ENCODE measurements at places on chromosomes 3 and 15.

- DNase-seq: no peak
Measured at GRCh38 chr15:68962465-68962864, 32.1 kb downstream of the SPESP1 start.

DNA sequence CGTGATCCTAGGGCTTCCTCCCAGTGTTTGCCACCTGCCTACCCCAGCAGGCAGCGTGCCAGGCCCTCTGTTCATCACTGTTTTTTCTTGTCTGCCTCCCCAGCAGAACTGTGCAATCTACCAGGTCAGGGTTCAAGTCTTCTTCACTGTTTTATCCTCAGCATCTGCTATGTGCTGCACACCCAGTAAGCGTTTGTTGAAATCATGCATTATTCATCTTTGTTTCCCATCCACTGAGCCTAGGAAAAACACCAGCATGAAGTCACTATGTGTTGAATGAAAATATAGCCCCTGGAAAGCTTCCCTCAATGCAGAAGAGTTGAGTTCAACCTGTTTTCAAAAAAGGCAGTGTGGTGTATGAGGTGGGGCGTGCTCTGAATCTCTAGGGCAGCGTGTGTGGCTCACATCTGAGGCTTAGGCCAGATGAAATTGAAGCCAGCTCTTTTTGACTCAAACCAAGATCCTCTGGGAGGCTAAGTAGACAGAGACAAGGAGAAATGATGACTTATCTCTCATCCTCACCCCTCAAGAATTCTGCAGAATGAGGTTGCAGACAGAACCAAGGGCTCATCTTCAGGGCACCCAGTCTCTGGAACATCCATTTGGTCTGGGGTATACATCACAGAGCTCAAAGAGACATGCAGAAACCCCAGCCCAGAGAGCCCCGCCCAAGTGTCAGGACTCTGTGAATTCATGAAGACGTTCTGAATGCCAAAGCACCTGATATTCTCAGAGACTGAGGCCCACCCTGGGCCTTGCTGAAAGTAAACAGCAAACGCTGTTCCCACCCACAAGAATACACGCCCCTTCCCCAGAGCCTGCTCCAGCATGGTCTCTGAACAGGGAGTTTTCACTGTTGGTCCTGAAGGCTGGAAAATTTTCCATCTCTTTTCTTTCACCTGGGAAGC lies 5.7 kb upstream of the CAV3 start:
- no peak for DNase-seq

GRCh38 chr3:26708501-26708900 lies 85.9 kb downstream of the LRRC3B start:
- no peak for DNase-seq

- no peak for DNase-seq
Measured at GRCh38 chr3:179897231-179897630, 139.5 kb downstream of the PEX5L start.

GRCh38 chr3:41417574-41417973 lies 218.3 kb downstream of the CTNNB1 start:
- DNase-seq: no peak

GRCh38 chr3:143963946-143964345 lies 7.7 kb upstream of the DIPK2A start:
- DNase-seq: no peak

DNA sequence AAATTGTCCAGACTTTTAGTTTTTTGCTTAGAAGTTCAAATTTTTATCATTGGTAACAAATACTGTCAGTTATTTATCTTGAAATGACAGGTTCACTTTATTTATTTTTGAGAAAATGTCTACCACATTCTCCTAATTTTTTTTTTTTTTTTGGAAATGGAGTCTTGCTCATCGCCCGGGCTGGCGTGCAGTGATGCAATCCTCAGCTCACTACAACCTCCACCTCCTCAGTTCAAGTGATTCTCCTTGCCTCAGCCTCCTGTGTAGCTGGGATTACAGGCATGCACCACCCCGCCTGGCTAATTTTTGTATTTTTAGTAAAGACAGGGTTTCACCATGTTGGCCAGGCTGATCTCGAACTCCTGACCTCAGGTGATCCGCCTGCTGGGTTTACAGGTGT lies 16.1 kb upstream of the EBLN2 start:
- no peak for DNase-seq

GRCh38 chr3:14082108-14082657 lies 42.5 kb downstream of the CHCHD4 start:
- DNase-seq: peak; percentile 27

- DNase-seq: no peak
Measured at GRCh38 chr3:8070011-8070410, 431.6 kb upstream of the LMCD1 start.

DNA sequence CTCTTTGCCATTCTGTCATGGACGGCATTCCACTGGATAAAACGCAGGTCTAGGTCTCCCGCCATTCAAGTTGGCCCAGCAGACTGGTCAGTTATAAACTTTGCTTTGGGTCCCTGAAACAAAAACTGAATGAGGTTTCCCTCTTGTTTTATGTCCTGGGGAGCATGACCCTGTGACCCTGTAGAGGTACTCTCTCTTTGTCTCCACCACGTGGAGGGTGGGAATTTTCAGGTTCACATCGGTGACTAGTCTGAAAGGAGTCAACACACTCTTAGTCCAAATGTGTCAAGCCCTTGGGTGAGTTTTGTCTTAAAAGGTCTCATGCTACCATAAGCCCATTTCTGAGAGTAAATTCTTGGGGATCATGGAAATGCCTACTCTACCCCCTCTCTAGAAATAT lies 139.9 kb downstream of the PLCH1 start:
- DNase-seq: no peak

DNA sequence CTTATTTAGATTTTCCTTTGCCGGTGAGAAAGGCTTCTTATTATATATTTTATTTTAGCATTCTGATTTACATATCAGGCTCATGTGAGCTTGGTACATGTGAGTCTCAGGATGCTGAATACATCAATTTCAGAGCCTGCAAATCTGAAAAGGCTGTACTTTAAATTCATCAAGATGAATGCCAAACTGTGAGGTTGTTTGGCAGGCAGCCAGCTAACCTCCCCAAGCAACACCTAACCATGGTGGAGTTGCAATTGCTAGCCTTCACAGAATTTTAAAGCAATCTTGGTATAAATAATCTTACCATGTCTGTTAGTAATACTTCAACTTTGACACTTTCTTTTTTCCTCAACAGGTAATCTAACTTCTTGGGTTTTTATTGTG lies 252.5 kb downstream of the CDIN1 start:
- no peak for DNase-seq

DNA sequence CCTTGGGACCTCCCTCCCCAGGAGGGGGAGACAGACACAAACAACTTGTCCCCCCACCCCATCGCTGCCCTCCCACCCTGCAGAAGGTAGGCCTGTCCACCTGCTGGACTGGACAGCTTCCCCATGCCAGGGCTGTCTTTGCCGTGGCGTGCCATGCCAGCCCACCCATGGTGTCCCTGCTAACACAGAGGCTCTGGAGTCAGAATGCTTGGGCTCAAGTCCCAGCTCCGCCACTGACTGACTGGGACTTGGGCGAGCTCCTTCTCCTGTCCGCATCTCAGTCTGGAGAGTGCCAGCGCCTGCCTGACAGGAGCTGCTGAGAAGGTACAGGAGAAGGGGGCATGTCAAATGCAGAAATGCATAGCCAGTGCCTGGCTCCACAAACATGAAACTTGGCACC lies 23.9 kb downstream of the WNT7A start:
- DNase-seq: no peak

DNA sequence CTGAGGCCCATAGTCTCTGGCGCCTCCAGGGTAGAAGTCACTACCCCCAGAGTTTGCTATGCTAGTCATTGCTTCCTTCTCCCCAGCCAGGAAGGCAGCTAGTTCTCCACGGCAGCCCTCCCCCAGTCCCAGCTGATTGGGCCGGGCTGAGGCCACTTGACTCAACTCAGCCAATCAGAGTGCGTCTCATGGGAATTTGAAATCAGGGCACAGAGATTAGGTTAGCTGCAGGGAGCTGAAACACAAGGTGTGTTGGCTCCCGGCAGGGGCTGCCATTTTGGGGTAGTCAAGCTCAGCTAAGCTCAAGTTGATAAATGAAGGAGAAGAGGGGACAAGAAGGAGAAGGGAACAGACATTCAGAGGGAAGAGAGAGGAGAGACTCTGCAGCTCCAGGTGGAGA lies 32.8 kb downstream of the LINGO1 start:
- DNase-seq: peak; percentile 16

- DNase-seq: no peak
Measured at GRCh38 chr3:95151590-95151989, 1088.7 kb downstream of the NSUN3 start.

DNA sequence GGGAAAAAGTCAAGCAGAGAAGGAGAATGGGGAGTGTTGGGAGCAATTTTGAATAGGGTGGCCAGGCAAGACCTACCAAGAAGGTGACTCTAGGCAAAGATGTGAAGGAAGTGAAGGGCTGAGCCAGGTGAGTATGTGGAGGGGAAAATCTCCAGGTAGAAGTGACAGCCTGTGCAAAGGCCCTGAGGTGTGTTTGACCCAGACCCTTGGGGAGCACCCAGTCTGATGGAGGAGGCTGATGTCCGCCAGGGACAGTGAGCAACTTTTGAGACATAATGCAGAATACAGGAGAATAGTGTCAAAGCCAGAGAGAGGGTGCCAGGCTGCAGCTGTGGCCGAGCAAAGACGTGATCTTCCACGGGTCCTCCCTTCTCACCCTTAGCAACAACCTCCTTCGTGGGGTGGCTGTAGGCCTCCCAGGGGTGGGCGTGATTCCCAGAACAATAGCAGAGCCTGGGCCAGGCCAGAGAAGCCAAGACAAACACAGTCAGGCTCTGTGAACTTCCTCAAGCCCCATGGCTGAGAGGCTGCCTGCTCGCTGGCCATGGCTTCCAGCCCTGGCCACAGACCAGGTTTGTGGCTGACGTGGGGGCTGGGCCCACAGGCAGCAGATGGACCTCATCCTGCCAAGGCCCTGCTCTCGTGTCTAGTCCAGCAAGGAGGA lies 58.1 kb downstream of the SLC6A6 start:
- no peak for DNase-seq

- no peak for DNase-seq
Measured at GRCh38 chr3:141998669-141999290, 122.3 kb downstream of the ATP1B3 start.

- DNase-seq: no peak
Measured at GRCh38 chr3:53704363-53704725, 141.9 kb downstream of the CHDH start.

DNA sequence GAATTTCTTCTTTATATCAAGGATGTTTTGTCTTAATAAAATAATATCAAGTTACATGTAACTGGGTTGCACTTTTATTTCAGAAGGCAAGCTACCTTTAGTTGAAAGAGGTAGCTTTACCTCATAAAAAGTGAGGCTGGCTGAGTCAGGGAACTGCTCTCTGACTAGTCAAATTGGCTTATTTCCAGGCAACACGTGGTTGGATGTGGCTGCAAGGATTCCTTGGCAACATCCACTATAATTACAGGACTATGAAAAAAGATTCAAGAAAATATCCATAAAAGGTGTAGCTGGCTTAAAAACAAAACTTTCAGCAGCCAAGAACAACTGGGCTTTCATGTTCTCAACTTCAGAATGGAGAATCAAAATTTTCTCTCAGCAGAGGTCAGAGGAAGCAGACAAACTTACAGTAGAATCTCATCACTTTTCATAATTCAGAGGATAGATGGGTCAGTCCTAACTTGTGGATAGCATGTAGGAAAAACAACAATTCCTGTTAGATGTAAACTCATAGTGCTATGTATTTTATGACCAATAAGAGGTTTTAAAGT lies 779.1 kb downstream of the MECOM start:
- DNase-seq: no peak

GRCh38 chr3:95711789-95712188 lies 1102.6 kb upstream of the EPHA6 start:
- DNase-seq: no peak

GRCh38 chr3:146884296-146884695 lies 279.1 kb upstream of the PLSCR5 start:
- no peak for DNase-seq

- no peak for DNase-seq
Measured at GRCh38 chr3:113070681-113071113, 79.9 kb downstream of the GTPBP8 start.

DNA sequence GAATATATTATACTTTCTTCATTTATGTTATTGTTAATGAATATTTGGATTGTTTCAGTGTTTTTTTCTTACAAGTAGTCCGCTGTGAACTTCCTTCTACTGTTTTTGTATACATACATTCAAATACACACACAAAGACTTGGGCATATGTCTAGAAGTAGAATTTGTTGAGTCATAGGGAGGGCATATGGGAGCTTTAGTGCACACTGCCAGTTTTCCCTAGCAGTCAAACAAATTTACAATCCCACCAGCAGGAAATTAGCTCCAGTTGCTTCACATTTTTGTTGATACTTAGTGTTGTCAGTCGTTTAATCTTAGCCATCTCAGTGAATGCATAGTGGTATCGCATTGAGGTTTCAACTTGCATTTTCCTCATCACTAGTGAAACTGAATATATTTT lies 492.3 kb downstream of the DIPK2A start:
- DNase-seq: no peak
